ENCODE measurements at places on chromosomes 3 and 15. TPM values are rescaled to one million over a fixed set of nuclear protein-coding genes. Genes with fewer than 3 reads are reported as not detected.

The TRIM71 gene
- not detected for total RNA-seq

The PLA2G4E gene
- total RNA-seq, result not detected

The TGM5 gene
- total RNA-seq, result not detected

The REC114 gene
- total RNA-seq, result not detected

All from dermis lymphatic vessel endothelial cell (primary cell).